Stimulated activated effector memory CD8-positive, alpha-beta T cell treated with anti-CD3 and anti-CD28 coated beads, Interleukin-12 subunit alpha, Interleukin-12 subunit beta, amount 100 ng/mL, for 72 hours (primary cell): ENCODE measurements at places on chromosomes 4 and X.

DNA sequence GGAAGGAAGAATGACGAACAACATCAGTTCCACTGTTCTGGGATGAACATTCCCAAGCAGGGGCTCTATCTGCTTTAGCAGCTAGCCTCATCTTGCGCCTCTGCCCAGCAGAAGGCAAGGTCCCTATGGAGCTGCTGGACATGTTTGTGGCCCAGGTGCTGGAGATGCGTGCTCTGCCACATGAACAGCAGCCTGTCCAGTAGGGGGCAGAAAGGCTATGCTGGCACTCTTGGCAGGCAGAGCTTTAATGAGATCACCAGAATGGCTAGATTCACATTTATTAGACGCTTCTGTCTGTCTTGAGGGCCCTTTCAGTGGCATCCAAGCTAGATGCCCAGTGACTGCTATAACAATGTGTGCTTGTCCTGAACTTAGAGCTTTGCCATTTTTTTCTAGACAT, 1826.0 kb downstream of the STIM2 start:
- DNase-seq = no peak

DNA sequence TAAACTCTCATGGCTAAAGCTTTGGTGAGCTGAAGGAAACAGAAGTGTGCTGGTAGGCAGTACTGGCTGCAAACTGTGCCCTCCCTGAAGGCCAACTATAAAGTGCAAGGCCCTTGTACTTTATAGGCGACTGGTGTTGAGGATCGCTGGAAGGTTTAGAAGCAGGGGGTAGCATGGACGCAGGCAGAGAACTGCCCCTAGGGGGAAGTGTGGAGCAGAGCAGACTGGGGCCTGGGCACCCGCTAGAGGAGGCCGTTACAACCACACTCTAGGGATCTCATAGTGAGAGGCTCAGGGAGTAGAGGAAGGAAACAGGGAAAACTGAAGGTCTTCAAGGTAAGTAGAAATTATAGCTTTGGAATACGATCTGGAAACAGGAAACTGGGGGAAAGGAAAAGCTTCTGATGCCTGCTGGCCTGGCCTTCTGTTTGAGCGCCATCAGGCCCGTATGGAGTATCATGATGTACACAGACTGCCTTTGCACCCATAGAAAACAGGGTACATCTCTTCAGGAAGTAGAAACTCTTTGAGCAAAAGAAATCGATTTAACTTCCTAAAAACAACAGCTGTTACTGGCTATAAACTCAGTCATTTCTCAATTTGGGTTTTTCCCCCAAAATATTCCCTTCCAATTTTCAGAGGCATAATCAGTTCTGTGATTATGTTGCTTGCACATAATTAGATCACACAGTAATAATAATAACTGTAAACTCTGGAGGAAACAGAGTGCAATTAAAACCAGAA, 23.9 kb upstream of the TMSB4X start:
- peak; percentile 82 for DNase-seq

DNA sequence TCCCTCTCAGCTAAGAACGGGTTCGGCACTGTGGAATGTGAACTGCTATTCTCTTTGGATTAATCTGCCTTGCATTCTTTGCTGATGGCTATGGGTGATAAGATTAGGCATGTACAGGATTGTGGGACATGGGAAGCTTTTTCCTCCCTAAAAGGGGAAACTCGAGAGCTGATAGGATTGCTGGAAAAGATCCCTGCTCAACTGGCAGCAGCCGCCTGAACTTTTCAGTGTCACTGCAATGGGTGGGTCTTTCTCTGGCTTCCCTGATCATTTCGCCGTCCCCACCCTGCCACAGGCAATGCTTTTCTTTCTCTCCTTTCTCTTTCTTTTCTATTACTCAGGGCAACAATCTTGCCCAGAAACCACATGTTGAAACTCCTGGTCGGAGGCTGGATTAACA, 20.5 kb downstream of the PAGE2 start:
- no peak for DNase-seq

GRCh38 chrX:130575831-130576389, 174.1 kb downstream of the RBMX2 start:
- DNase-seq = no peak

GRCh38 chrX:53918702-53919101, 125.6 kb downstream of the PHF8 start:
- DNase-seq = no peak

DNA sequence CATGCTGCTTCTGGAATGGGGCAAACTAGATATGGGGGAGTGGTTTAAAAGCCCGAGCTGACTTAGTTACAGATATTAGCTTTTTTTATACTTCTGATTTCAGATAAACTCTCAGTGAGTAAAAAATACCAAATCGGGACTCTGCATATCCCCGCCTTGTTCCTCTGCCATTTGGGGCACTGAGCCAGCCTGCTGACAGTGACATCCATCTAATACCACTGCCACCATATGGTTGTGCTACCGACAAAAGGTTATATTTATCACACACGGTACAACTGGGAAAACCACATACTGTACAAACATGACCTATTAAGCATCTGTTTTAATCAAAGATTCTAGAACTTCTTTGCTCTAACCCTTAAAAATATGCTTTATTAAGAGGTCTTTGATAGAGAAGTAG, 78.7 kb downstream of the GALNT7 start:
- no peak for DNase-seq

DNA sequence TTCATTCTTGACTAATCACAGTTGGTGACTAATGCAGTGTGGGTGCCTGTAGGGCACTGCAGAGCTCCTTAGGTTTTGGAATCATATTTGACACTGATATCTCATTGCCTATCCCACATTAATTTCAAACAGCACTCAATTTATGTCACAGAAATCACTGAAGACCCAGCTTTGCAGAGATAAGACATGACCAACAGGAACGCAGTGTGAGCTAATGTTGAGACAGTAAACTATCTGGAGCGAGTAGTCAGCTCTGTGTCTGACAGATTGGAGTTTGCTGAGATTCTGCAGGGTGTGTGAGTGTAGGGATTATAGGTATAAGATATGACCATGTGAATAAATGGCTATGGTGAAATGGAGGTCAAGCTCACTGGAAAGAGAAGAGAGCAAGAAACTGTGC, 1586.1 kb upstream of the AGA start:
- no peak for DNase-seq

DNA sequence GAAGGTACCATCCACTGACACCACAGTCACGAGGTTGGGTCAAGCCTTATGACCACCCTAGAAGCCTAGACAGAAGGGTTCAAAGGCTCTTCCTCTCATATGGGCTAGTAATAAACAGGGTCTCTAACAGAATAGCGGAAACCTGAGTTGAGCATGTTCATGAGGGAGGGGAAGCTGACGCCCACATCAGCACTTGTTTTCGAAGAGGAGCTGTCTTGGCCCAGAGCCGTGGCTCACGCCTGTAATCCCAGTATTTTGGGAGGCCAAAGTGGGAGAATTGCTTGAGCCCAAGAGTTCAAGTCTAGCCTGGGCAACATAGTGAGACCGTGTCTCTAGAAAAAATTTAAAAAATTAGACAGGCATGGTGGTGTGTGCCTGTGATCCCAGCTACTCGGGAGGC, 21.5 kb upstream of the TMSB4X start:
- no peak for DNase-seq

- DNase-seq = peak; percentile 2
Observed at GRCh38 chrX:14528629-14529289, 577 bp upstream of the GLRA2 start.

GRCh38 chrX:130295519-130296296, 27.0 kb upstream of the ZNF280C start:
- DNase-seq = no peak

DNA sequence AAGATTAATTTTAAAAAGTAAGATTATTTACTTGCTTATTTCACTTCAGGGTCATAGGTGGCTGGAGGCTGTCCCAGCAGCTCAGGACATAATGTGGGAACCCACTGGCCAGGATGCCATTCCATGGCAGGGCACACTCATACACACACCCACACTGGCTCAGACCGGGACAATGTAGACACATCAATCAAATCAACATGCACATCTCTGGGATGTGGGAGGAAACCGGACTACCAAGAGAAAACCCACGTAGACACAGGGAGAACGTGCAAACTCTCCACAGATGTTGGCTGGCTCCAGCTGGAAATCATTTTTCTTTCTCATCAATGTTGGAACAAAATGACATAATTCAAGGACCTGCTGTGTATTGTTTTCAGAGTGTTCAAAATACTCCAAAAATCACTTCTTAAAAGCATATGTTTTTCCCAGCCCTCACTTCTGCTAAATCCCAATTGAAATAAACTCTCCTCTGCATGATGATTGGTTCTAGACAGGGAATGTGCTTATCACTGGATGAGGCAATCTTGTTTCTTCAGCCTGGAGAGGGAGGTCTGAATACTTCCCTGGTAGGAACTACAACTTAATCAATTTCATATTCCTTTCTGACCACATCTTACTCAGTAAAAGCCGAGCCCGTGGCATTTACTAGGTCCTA, 18.6 kb upstream of the CPE start:
- no peak for DNase-seq

DNA sequence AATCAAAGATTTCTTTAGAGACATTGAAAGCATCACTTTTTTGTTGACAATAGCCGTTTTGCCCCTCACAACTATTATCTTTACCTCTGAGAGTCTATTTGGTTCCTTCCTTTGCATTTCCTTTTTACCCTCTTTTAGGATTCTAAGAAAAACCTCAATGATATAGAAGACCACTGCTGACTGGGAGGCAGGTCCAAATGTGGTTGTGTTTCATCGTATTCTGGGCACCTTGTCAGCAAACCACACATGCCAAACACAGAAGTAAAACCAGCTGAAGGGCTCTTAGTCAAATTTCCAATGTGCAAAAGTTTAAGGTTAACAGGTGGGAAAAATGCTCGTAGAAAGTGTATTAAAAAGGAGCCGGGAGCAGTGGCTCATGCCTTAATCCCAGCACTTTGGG, 5.1 kb upstream of the PRMT9 start:
- DNase-seq = no peak

GRCh38 chr4:3690551-3691152, 75.5 kb upstream of the ADRA2C start:
- DNase-seq = no peak

DNA sequence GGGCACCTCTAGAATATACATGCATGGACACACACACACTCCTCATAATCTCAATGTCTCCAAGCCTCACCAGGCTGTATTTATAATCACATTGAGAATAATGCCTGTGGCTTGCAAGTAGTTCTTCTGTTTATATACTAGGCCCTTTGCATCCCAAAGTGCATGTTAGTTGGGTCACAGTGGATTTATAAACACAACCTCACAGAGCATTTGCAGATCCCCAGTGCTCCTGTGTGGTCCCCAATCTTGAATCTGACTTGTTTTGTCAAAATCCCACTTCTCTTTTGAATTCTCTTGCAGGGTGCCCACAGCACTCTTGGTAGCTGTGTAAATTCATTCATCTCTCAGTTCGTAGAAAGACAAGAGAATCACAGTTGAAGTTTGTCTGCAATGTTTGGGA, 49.6 kb upstream of the PROM1 start:
- DNase-seq = no peak

GRCh38 chr4:53545942-53546581, 45.2 kb downstream of the LNX1 start:
- no peak for DNase-seq

- DNase-seq = no peak
Observed at GRCh38 chrX:72309297-72310071, 3.8 kb upstream of the CITED1 start.

- DNase-seq = no peak
Observed at GRCh38 chr4:89486042-89486441, 178.4 kb upstream of the GPRIN3 start.

DNA sequence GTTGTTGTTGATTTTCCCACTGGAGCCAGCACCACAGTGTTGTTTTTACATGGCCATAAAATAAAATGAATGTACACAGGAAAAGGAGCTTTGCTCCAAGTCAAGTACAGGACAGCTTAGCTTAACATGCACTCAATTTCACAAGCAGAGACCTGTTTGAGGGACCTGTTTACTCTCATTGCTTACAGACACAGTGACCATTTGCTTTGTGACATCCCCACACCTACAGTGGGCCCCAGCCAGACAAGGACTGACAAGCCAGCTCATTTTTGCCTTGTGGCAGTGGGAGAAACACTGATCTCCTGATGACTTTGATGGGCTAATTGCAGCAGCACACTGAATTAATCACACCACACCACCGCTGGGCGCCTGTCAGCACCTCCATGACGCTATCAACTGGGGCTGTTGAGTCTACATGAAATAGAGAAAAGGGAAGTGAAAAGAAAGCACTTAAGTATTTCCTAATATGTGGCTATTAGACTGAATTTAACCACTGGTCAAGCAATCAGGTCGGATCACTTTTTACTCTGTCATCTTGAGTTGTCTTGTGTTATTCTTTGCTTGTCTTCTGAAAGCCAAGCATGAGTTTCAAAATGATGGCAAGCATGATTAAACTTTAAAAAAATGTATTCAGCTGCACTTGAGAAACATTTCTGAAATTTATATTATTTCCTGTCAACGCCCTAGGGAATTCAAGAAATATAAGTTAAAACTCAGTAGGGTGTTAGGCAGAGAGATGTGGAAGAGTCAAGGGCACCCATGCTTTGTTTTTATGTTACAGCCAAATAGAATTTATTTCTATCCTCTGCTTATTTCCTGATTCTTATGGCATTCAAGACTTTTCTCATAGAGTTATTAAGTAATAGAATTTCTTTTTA, 557.7 kb downstream of the RAB28 start:
- no peak for DNase-seq

- no peak for DNase-seq
Observed at GRCh38 chrX:20989361-20989760, 384.9 kb upstream of the CNKSR2 start.

DNA sequence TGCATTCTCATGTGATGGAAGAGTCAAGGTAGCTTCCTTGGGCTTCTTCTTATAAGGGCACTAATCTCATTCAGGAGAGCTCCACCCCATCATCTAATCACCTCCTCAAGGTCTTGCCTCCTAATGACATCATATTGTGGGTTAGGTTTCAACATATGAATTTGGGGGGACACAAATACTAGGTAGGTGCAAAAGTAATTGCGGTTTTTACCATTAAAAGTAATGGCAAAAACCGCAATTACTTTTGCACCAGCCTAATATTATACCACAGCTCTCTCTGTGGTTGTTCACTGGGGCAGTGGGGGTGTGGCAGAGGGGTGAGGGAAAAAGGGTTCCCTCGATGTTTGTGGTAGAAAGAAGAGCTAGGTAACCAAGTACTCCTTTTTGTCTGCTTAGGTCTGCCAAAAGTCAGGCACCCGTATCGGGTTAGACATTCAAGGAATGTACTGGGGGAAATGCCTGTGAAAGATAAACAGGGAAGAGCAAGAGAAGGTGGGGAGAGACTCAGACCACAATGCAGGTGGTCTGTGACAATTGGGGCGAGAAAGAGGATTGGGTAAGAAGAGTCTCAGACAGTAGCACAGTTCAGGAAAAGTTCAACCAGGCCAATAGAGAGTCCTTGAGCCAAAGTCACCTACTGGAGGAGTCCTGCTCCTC, 78.9 kb upstream of the MTM1 start:
- no peak for DNase-seq

DNA sequence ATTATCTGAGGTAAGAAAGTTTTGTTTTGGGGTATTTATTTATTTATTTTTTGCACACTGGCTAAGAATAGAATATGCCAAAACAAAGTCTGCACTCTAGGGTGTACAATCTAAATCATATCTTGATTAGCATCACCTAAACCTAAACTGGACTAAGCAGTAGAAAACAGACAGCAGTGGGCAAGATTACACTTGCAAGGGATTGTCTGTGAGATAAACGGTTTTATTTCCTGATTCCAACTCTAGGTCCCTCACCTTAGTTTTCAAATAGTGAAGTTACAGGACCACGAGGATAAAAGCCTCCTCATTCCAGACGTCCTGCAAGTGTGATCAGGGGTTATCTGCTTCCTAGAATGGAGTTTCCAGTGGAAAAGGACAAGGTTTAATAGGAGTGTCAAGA, 86.1 kb downstream of the SH3RF1 start:
- DNase-seq = no peak

- no peak for DNase-seq
Observed at GRCh38 chr4:99537674-99538073, 26.2 kb downstream of the TRMT10A start.
